Activated CD4-positive, alpha-beta memory T cell treated with anti-CD3 and anti-CD28 coated beads, Interleukin-2, amount 10 ng/mL, durations not matched to agents 7 days and 5 days (primary cell): ENCODE measurements at places on chromosomes 16 and 17. TPM values are rescaled to one million over a fixed set of nuclear protein-coding genes. Genes with fewer than 3 reads are reported as not detected.

- DNase-seq: peak; percentile 43
Observed at GRCh38 chr16:66408163-66409048, 18.7 kb upstream of the BEAN1 start.

- DNase-seq: no peak
Observed at GRCh38 chr16:80512593-80512853, 28.3 kb upstream of the DYNLRB2 start.

GRCh38 chr16:62638964-62639870 is 603.0 kb upstream of the CDH8 start:
- DNase-seq: no peak

- no peak for DNase-seq
Observed at GRCh38 chr16:3025032-3026002, 1.5 kb downstream of the THOC6 start.

GRCh38 chr17:76528528-76529223 is 8.8 kb downstream of the CYGB start:
- DNase-seq: no peak

DNA sequence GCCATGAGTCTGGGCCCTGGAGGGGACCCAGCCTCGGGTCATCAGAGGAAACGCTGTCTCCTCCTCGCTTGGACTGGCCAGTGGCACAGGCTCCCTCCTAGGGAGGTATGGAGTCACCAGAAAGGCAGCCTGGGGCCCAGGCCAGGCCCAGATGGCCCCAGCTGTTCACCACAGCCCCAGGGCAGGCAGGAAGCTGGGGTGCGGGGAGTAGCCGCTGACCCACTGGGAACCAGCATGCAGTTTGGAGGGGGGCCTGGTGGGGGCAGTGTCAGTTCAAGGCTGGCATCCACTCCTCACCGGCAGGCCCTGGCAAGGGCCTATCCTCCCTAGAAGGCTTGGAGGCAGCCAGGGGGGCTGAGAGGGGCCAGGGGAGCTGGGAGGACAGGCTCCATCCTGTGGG is 48.8 kb downstream of the SDK2 start:
- DNase-seq: peak; percentile 36

DNA sequence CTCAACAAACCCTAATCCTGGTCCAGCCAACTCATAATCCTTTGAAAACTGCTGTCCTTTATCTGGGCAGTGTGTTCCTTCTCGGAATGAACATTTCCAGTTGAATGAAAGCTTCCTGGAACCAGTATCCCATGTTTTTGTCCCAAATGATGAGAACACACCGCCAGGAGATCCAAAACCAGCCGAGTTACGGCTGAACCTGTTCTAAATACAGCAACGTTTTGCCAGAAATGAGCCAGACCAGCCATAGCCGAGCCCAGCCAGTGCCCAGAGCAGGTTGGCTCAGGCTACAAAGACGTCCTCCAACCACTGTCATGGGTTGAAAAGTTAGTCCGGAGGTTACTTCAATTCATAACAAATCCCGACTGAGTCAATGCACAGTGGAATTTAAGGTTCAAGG is 67.6 kb upstream of the FOXF1 start:
- no peak for DNase-seq

GRCh38 chr17:3554440-3554839 is 3.2 kb downstream of the TRPV3 start:
- no peak for DNase-seq

GRCh38 chr17:77696721-77697460 is 261.6 kb upstream of the TNRC6C start:
- no peak for DNase-seq

- no peak for DNase-seq
Observed at GRCh38 chr16:51565184-51565583, 414.1 kb upstream of the SALL1 start.

GRCh38 chr16:82845116-82845515 is 218.3 kb downstream of the CDH13 start:
- no peak for DNase-seq

DNA sequence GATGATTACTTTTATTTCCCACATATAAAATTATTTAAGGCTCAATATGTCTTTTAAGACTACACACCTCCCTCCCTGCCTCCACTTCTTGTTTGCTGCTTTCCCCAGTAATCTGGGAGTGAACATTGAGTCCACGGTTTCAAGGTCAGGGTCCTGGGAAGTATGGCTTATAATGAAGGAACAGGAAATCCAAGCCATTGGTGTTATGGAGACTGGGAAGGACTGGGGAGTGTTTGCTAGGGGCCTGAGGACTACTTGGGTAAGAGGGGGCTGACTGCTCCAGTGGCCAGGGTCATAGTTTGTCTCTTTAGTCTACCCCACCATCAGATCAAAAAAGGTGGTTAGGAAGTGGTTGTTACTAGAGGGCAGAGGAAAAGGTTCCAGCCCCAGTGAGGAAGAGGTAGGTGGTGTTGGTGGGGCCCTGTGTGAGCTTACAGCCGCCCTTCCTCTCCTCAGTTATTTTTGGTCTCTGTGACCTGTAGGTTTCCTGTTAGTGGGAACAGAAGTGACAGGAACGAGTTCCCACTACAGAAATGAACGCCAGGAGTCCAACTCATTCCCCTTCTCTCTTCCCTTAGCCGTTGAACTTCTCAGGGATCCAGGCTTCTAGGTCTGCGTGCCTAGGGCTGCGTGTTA is 742 bp upstream of the SLC16A13 start:
- DNase-seq: peak; percentile 62

GRCh38 chr16:50434872-50435478 is 66.2 kb upstream of the BRD7 start:
- DNase-seq: no peak

GRCh38 chr16:51638339-51639135 is 487.5 kb upstream of the SALL1 start:
- no peak for DNase-seq

DNA sequence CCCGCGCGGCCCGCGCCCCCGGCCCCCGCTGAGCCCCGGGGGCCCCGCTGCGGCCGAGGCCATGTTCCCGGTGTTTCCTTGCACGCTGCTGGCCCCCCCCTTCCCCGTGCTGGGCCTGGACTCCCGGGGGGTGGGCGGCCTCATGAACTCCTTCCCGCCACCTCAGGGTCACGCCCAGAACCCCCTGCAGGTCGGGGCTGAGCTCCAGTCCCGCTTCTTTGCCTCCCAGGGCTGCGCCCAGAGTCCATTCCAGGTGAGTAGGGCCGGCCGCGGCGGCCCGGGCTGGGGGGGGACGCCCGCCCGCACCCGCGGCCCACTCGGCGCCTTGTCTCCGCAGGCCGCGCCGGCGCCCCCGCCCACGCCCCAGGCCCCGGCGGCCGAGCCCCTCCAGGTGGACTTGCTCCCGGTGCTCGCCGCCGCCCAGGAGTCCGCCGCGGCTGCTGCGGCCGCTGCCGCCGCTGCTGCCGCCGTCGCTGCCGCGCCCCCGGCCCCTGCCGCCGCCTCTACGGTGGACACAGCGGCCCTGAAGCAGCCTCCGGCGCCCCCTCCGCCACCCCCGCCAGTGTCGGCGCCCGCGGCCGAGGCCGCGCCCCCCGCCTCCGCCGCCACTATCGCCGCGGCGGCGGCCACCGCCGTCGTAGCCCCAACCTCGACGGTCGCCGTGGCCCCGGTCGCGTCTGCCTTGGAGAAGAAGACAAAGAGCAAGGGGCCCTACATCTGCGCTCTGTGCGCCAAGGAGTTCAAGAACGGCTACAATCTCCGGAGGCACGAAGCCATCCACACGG is 504 bp downstream of the MAZ start:
- peak; percentile 68 for DNase-seq

DNA sequence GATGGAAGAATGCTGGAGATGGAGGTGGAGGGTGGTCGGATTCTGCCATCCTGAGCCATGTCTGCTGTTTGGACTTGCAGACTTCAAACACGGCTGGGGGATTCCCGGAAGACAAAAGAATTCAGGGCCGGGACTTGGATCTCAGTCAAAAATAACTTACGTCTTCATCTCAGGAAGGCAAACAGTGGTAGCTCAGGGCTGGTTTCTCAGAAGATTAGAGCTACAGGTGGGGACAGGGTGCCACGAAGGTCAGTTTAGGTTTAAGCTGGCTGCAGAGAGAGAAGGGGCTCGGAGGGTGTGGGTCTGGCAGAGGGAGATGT is 4.3 kb upstream of the RHBDL3 start:
- DNase-seq: no peak

GRCh38 chr17:81884968-81885367 is 6.4 kb downstream of the ALYREF start:
- no peak for DNase-seq

DNA sequence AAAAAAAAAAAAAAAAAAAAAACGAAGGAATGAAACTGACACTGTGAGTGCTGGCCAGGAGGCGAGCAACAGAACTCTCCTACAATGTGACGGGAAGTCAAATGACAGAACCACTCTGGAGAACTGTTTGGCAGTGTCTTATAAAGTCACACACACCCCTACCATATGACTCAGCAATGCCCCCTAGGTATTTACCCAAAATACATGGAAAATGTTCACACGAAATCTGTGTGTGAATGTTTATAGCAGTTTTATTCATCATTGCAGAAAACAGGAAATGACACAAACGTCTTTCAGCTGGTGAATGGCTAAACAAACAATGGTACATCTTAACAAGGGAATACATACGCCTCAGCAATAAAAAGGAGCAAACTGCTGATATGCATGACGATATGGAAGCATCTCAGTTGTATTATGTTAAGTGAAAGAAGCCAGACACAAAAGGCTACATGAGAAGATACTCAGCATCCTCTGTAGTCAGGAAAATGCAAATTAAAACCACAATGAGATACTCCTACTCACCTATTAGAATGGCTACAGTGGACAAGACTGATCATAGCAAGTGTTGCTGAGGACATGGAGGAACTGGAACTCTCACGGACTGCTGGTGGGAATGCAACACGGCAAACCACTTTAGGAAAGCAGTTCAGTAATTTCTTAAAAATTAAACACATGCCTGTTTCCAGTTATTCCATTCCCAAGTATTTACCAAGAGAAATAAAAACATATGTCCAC is 74.7 kb downstream of the TBC1D16 start:
- DNase-seq: no peak

- DNase-seq: no peak
Observed at GRCh38 chr17:74045608-74046280, 157.7 kb upstream of the RPL38 start.

DNA sequence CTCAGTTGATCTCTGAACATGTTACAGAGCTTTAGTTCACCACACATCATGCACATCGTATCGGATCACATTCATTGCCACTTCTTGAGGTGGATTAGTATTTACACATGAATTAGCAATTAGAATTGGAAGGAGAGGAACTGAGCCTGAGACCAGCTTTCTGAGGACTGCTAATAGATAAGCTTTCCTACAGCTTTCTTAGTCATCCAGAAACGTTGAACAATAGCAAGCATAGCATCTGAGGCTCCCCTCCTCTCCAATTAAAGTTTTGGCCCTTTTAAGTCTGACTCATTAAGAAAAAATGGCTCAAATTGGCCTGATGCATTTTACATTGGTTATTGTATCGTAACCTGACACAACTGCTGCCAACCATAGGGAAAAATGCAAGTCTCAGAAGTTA is 1130.4 kb downstream of the CDH8 start:
- no peak for DNase-seq

- DNase-seq: no peak
Observed at GRCh38 chr17:72594248-72594647, 473.4 kb downstream of the SOX9 start.

GRCh38 chr17:36728030-36728991 is 126.9 kb downstream of the MRM1 start:
- DNase-seq: peak; percentile 21

The CCL3 gene
- 106 TPM for total RNA-seq

The DRC3 gene
- not detected for total RNA-seq

The SENP3 gene
- 37.6 TPM for total RNA-seq

The STH gene
- total RNA-seq: not detected

The SEZ6L2 gene
- 0.13 TPM for total RNA-seq

The TP53TG3B gene
- not detected for total RNA-seq

The DDX42 gene
- 118 TPM for total RNA-seq

The ZDHHC1 gene
- total RNA-seq: 0.23 TPM

The ITGAX gene
- 43.2 TPM for total RNA-seq

The MYH1 gene
- not detected for total RNA-seq

The CCL16 gene
- total RNA-seq: not detected

The KRT10 gene
- total RNA-seq: 20.7 TPM

The CDRT15 gene
- not detected for total RNA-seq

The DNAI2 gene
- total RNA-seq: 2.5 TPM

The ENGASE gene
- 28.9 TPM for total RNA-seq

The GEMIN4 gene
- total RNA-seq: 25.6 TPM
